ENCODE measurements at places on chromosomes 1 and 21. TPM values are rescaled to one million over a fixed set of nuclear protein-coding genes. Genes with fewer than 3 reads are reported as not detected.

The TAF5L gene
- 20.1 TPM for total RNA-seq

The PPIAL4G gene
- total RNA-seq = 0.21 TPM

The BGLAP gene
- 0.31 TPM for total RNA-seq

The CLIC6 gene
- 0.10 TPM for total RNA-seq

The PFKFB2 gene
- total RNA-seq = 5.1 TPM
